ENCODE measurements at places on chromosomes 2 and 18.

GRCh38 chr2:220296174-220296573 is 668.7 kb downstream of the SLC4A3 start:
- no peak for DNase-seq

GRCh38 chr2:130845505-130846085 is 8.9 kb downstream of the ARHGEF4 start:
- no peak for DNase-seq

DNA sequence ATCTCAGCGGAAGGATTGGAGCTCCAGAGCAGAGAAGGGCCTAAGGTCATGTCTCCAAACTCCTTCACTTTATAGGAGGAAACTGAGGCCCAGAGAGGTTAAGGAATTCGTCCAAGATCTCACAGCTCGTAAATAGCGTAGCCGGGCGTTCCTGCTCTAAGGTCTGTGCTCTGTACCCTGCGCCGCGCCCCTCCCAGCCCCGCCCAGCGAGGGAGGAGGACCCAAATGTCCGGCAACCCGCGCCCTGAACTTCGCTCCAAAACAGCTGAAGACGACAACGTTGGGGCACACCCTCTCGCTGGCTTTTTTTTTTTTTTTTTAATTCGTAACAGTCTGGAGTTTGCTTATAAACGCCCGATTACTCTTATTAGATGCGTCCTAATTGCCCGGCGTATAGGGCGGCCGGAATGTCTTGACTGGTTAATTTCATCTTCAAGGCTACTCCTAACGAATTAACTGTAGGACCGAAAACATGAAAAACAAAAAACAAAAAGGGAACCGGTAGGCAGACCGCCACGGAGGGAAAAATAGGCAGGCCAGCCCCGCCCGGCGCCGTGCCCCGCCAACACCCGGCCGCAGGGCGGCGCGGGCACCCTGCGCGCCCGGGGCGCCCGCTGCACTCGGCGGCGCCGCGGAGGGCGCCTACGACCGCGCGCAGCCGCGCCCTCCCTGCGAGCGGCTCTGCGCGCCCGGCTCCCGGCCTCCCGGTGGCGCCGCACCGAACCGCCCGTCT is 928 bp upstream of the FOSL2 start:
- peak; percentile 88 for DNase-seq

GRCh38 chr2:129709001-129709955 is 270.2 kb upstream of the RAB6C start:
- no peak for DNase-seq

DNA sequence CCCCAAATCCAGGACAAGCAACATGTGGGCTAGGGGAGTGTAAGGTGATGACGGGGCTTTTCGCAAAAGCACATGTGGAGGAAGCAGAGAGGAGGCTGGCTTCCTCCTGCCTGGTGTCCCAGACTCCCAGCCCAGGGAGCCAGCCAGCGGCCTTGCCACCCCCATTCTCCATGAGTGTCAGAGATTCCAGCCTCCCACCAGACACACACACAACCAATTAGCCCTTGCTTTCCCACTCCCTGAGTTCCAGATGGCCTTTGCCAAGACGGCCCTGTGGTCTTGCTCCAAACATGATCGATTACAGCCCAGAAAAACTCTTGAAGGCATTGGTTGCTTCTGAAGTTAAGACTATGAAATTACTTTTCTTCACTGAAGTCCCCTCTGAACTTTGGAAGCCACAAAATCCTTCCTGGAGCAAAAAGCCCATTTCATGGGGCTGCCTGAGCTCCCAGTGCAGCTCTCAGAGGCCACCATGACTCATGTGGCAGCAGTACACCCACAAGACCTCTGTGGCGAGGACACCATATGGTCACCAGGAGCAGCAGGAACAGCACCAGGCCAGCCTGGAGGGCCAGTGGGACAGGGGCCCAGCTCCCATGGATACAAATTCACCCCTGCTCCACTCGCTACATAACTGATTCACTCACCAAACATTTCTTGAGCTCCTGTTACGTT is 69.1 kb upstream of the PID1 start:
- no peak for DNase-seq
